Activated T-helper 1 cell treated with anti-CD3 and anti-CD28 coated beads, Interleukin-12 subunit alpha, Interleukin-12 subunit beta, Interleukin-2, Interleukin-4 antibody, amounts not matched to agents 30 ng/mL and 10 ng/mL and 1 ng/mL, durations not matched to agents 14 hours and 24 hours and 36 hours (primary cell): ENCODE measurements at places on chromosomes 7 and 10.

GRCh38 chr7:556291-556826, 36.7 kb upstream of the PDGFA start:
- no peak overlapping the region for H3K4me3 ChIP-seq
- DNase-seq = no peak
- no peak overlapping the region for H3K27ac ChIP-seq
- H3K27me3 ChIP-seq = no peaks in the 10 kb centered on the region

GRCh38 chr10:129864601-129865126, 99.4 kb downstream of the EBF3 start:
- H3K4me3 ChIP-seq = no peak overlapping the region
- no peaks in the 10 kb centered on the region for H3K4me1 ChIP-seq
- H3K27me3 ChIP-seq = no peaks in the 10 kb centered on the region
- no peaks in the 10 kb centered on the region for H3K36me3 ChIP-seq
- no peak for DNase-seq
- no peak overlapping the region for H3K27ac ChIP-seq

- H3K27ac ChIP-seq = no peak overlapping the region
- no peaks in the 10 kb centered on the region for H3K27me3 ChIP-seq
- H3K4me1 ChIP-seq = no peaks in the 10 kb centered on the region
- no peaks in the 10 kb centered on the region for H3K36me3 ChIP-seq
These were observed 68.7 kb downstream of the MBL2 start for GRCh38 chr10:52703898-52704297.

DNA sequence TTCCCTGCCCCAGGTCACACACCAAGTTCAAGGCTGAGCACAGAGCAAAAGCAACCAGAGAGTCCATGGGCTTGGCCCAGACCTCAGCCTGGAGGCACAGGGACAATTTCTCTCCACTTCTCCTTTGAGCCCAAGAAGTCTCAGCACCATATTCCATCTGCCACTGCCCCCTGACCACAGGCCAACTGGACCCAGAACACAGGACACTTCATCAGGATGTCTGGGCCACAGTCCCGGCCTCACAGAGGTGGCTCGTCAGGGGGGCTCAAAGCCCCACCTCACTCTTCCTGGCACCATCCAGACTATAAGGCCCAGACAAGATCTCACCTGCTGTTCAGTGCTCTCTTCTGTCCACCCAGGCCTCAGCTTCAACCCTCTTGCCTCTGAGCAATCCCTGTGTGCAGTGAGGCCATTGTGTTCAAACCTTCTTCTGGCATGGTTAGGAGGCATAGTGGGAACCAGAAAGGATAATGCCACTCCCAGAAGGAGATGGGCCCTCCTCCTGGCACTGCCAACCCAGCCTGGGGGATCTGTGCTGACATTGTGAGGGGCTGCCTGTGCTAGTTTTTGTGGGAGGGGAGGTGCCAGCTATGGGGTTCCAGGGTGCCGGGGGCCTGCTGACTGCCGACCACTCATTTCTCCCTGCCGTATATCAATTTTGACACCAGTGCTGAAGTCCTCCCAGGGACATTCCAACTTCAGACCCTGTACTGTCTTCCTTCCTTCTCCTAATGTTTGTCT, 49.7 kb upstream of the ANTXRL start:
- H3K36me3 ChIP-seq = peaks cover 26% of the 10 kb centered on the region
- no peak overlapping the region for H3K4me3 ChIP-seq
- H3K4me1 ChIP-seq = peaks cover 14% of the 10 kb centered on the region
- H3K27me3 ChIP-seq = no peaks in the 10 kb centered on the region
- no peak for DNase-seq

- H3K36me3 ChIP-seq = peaks cover 52% of the 10 kb centered on the region
- H3K4me1 ChIP-seq = no peaks in the 10 kb centered on the region
- no peak overlapping the region for H3K4me3 ChIP-seq
- H3K27ac ChIP-seq = no peak overlapping the region
These were observed 118.5 kb downstream of the ZNF33B start for GRCh38 chr10:42519761-42520460.

- no peak overlapping the region for H3K4me3 ChIP-seq
- no peak overlapping the region for H3K27ac ChIP-seq
- H3K36me3 ChIP-seq = no peaks in the 10 kb centered on the region
- no peaks in the 10 kb centered on the region for H3K27me3 ChIP-seq
- H3K4me1 ChIP-seq = no peaks in the 10 kb centered on the region
- DNase-seq = no peak
These were observed 190.0 kb upstream of the POT1 start for GRCh38 chr7:125119559-125120115.

DNA sequence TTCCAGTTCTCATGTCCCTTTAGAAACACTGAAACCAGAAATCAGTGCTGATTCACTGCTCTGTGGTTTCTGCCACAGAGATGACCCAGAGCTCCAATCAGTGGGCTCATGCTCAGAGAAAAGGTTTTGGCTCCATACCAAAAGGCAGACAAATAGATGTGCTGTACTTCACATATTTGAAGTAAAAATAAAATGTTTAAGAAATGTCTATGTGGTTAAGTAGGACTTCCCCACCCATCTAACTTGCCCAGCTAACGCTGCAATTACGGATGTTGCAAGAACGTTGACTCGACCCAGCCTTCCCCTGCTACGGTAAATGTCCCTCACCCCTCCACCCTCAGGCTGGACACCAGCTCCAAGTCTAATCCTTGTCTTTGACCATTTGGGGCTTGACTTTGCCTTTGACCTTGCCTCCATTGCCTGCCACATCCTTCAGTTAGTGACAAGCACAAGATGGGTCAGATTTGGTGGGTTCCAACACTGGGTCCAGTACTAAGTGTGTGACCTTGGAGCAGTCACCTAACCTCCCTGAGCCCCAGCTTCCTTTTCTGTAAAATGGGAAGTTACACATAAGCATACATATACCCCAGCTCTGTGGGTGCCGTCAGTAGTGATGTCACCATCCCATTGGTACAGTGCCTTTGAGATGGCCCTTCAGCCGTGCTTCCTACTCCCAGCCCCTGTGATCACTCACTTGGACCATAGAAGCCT, 95.8 kb downstream of the CHST15 start:
- peaks cover 28% of the 10 kb centered on the region for H3K27me3 ChIP-seq
- H3K4me1 ChIP-seq = peaks cover 12% of the 10 kb centered on the region
- no peak overlapping the region for H3K4me3 ChIP-seq
- H3K36me3 ChIP-seq = no peaks in the 10 kb centered on the region
